Stimulated activated CD4-positive, alpha-beta T cell treated with anti-CD3 and anti-CD28 coated beads, TNF-alpha, amount 100 ng/mL, for 1 hour (primary cell): ENCODE measurements at places on chromosomes 1 and 21.

- DNase-seq = no peak
Observed at GRCh38 chr1:90220941-90221693, 226.2 kb downstream of the ZNF326 start.

GRCh38 chr1:61111084-61112004 lies 29.0 kb downstream of the NFIA start:
- no peak for DNase-seq

DNA sequence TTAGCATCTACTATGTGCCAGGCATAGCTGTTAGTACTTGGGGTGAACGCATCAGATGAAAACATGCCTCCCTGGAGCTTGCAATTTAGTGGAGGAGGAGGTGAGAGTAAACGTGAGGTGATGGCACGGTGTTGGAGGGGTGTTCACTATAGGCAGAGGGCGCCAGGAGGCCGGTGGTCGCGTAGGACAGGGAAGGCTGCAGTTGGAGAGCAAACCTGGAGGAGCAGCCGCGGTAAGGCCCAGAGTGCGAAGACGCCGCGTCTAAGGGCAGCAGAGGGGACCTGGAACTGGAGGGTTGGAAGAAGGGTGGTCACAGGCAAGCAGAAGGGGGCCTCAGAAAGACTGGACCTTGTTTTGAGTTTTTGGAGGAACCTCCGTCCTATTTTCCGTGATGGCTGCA lies 30.2 kb upstream of the TRIM17 start:
- no peak for DNase-seq

- DNase-seq = no peak
Observed at GRCh38 chr1:151867321-151867720, 13.8 kb upstream of the THEM5 start.

- DNase-seq = no peak
Observed at GRCh38 chr1:240649733-240650721, 38.1 kb upstream of the GREM2 start.
